ENCODE measurements at places on chromosomes 13 and 19. TPM values are rescaled to one million over a fixed set of nuclear protein-coding genes. Genes with fewer than 3 reads are reported as not detected.

GRCh38 chr13:114027046-114027715 is 53.3 kb upstream of the C13orf46 start:
- H3K27ac ChIP-seq: no peak overlapping the region
- H3K4me1 ChIP-seq: peaks cover 10% of the 10 kb centered on the region
- H3K27me3 ChIP-seq: no peaks in the 10 kb centered on the region
- H3K4me3 ChIP-seq: no peak overlapping the region
- DNase-seq: no peak
- no peaks in the 10 kb centered on the region for H3K36me3 ChIP-seq

DNA sequence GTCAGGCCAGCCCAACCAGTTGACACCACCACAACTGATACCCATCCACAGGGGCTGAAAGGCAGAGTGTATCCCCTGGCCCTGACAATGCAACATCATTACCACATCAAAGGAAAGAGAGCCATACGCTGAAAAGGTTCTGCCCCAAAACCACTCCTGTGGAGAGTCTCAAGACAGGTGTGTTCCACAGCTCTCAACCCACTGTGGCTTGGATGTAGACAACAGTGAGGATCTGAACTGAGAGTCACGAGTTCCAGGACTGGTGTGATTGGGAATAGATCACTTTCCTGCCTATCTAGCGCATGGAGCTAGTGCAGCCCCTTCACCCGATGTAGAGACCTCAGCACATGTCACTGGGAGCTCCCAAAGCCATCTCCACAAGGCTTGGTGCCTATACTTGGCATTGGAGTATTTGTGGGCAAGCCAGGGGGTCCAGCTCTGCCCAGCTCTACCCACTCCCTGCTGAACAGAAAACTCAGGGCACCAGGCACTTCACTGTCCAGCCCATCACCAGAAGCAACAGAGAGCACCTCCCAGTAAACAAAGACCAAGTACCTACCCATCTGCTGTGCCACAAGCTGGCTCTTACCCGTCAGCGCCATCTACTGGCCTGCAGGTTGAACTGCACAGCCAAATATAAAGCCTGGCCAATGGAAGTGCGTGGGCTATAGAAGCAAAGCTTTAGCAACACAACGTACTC is 579.5 kb downstream of the UQCRFS1 start:
- H3K27ac ChIP-seq: no peak overlapping the region
- DNase-seq: peak; percentile 58
- no peak overlapping the region for H3K4me3 ChIP-seq
- peaks cover 6% of the 10 kb centered on the region for H3K27me3 ChIP-seq
- no peaks in the 10 kb centered on the region for H3K4me1 ChIP-seq

- H3K27me3 ChIP-seq: no peaks in the 10 kb centered on the region
- no peak for DNase-seq
- no peak overlapping the region for H3K4me3 ChIP-seq
- H3K4me1 ChIP-seq: peaks cover 37% of the 10 kb centered on the region
- peak overlapping the region; percentile 93 for H3K27ac ChIP-seq
Observed at GRCh38 chr13:21011378-21011777, 50.0 kb downstream of the LATS2 start.

GRCh38 chr19:7112675-7113074 is 43.2 kb downstream of the ZNF557 start:
- H3K4me1 ChIP-seq: no peaks in the 10 kb centered on the region
- H3K36me3 ChIP-seq: peaks cover 34% of the 10 kb centered on the region
- H3K27me3 ChIP-seq: no peaks in the 10 kb centered on the region
- no peak overlapping the region for H3K4me3 ChIP-seq

GRCh38 chr19:46859637-46860124 is 1.1 kb upstream of the ARHGAP35 start:
- H3K27ac ChIP-seq: peak overlapping the region; percentile 91
- no peak for DNase-seq
- H3K36me3 ChIP-seq: no peaks in the 10 kb centered on the region
- H3K4me1 ChIP-seq: peaks cover 9% of the 10 kb centered on the region

- peaks cover 7% of the 10 kb centered on the region for H3K36me3 ChIP-seq
- peaks cover 10% of the 10 kb centered on the region for H3K4me1 ChIP-seq
- H3K27me3 ChIP-seq: no peaks in the 10 kb centered on the region
- no peak overlapping the region for H3K4me3 ChIP-seq
- peak overlapping the region; percentile 53 for H3K27ac ChIP-seq
Observed at GRCh38 chr19:14002571-14003250, 3.4 kb downstream of the RFX1 start.

DNA sequence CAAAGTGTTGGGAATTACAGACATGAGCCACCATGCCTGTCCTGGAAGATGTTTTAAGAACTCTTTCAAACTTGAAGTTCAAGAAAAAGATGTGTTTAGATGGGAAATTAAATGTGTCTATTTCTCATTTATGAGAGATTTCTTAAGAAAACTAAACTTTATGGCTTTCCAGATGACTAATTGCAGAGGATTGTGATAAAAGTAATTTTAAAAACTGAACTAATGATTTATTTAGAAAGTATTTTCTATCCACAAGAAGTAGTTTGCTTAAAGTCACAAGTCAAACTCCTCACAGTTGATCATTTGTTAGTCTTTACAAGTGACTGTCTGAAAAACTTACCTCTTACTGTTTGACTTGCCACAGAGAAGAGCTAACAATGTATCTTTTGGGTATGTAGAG is 89.6 kb upstream of the SPRY2 start:
- no peak for DNase-seq
- H3K36me3 ChIP-seq: no peaks in the 10 kb centered on the region
- peaks cover 6% of the 10 kb centered on the region for H3K4me1 ChIP-seq

DNA sequence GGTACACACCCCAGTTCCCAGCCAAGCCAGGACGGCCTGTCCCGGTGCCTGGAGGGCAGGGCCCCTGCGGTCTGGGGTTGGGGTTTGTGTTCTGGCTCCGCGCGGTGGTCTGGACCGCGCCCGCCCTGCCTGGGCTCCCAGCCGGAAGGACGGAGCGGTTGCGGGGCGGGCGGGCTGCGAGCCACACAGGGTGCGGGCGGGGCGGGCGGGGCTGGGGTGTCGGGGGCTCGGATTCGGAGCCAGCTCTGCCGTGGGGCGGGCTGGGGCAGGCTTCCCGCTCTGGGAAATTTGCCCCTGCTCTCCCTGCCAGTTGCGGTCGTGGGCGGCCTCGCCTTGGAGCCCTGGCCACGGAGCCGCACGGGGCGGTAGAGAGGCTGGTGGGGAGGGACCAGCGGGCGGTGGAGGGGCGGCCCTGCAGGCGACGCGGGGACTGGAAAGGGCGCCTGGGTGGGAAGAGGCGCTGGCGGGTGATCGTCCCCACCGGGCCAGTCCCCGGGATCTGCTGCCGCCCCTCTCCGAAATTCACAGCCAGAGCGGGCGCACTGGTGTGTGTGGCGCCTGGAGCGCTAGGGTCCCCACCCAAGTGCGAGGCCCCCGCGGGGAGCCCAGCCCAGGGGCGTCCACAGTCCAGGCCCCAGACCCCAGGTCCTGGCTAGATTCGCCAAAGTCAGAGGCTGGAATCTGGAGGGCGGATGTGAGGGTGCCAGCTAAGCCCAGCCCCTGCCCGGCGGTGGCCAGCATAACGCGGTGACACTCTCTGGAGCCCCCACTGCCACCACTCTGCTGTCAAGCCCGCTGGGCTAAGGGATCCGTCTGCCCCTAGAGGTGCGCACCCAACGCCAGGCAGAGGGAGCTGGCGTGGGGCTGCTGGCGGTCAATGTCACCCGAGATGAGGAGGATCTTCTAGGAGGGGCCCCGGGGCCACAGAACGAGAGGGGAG is 11.0 kb upstream of the ZNF492 start:
- H3K4me1 ChIP-seq: no peaks in the 10 kb centered on the region
- DNase-seq: no peak
- H3K27me3 ChIP-seq: no peaks in the 10 kb centered on the region
- H3K27ac ChIP-seq: no peak overlapping the region
- no peak overlapping the region for H3K4me3 ChIP-seq

- H3K36me3 ChIP-seq: no peaks in the 10 kb centered on the region
- no peaks in the 10 kb centered on the region for H3K27me3 ChIP-seq
- H3K27ac ChIP-seq: no peak overlapping the region
- no peak for DNase-seq
Observed at GRCh38 chr13:42110410-42111155, 62.1 kb downstream of the DGKH start.

- no peaks in the 10 kb centered on the region for H3K36me3 ChIP-seq
- no peak overlapping the region for H3K27ac ChIP-seq
- DNase-seq: no peak
- H3K27me3 ChIP-seq: no peaks in the 10 kb centered on the region
- no peak overlapping the region for H3K4me3 ChIP-seq
Observed at GRCh38 chr19:41501854-41502253, 58.9 kb downstream of the ERICH4 start.

- peaks cover 37% of the 10 kb centered on the region for H3K4me1 ChIP-seq
- DNase-seq: no peak
- no peaks in the 10 kb centered on the region for H3K36me3 ChIP-seq
- H3K27me3 ChIP-seq: no peaks in the 10 kb centered on the region
- H3K4me3 ChIP-seq: no peak overlapping the region
Observed at GRCh38 chr13:46682707-46683106, 114.3 kb downstream of the ESD start.

DNA sequence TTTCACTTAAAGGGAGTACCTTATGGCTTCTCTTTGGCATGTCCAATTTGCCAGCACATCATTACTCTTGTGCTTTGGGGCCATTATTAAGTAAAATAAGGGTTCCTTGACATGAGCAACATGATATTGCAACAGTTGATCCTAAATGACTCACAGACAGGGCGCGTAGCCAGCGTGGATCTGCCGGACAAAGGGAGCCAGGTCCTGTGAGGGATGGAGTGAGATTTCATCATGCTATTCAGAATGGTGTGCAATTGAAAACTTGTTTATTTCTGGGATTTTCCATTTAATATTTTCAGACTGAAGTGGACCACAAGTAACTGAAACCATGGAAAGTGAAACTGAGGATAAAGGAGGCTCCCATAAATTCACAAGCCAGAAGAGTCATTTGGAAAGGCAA is 48.6 kb upstream of the WASF3 start:
- H3K27me3 ChIP-seq: no peaks in the 10 kb centered on the region
- no peaks in the 10 kb centered on the region for H3K4me1 ChIP-seq
- H3K4me3 ChIP-seq: no peak overlapping the region
- peaks cover 2% of the 10 kb centered on the region for H3K36me3 ChIP-seq
- no peak overlapping the region for H3K27ac ChIP-seq

GRCh38 chr19:35389192-35389861 is 18.5 kb downstream of the GPR42 start:
- peaks cover 3% of the 10 kb centered on the region for H3K27me3 ChIP-seq
- DNase-seq: no peak
- H3K4me1 ChIP-seq: peaks cover 3% of the 10 kb centered on the region

- H3K36me3 ChIP-seq: no peaks in the 10 kb centered on the region
- no peak for DNase-seq
- peaks cover 11% of the 10 kb centered on the region for H3K4me1 ChIP-seq
- H3K27ac ChIP-seq: no peak overlapping the region
Observed at GRCh38 chr13:43260999-43261398, 237.6 kb downstream of the DNAJC15 start.

DNA sequence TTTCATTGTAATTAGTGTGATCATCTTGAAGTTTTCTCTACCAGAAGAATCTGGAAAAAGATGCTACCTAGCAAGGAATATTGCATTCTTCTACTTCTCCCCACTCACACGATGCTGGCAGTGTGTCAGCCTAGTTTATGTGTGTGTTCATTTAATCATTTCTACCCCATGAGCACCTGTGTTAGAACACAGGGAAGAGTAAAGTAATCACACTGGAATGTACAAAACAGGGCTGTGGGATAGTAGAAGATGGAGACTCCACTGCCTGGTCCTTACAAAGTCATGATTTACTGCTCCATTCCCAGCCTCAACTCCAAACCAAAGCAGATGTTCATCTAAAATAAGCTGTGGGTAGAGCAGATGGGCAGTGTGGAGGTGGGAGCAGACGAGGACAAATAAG is 47.7 kb upstream of the RGCC start:
- H3K36me3 ChIP-seq: no peaks in the 10 kb centered on the region
- H3K27me3 ChIP-seq: no peaks in the 10 kb centered on the region
- H3K4me1 ChIP-seq: no peaks in the 10 kb centered on the region
- no peak overlapping the region for H3K27ac ChIP-seq
- no peak for DNase-seq

DNA sequence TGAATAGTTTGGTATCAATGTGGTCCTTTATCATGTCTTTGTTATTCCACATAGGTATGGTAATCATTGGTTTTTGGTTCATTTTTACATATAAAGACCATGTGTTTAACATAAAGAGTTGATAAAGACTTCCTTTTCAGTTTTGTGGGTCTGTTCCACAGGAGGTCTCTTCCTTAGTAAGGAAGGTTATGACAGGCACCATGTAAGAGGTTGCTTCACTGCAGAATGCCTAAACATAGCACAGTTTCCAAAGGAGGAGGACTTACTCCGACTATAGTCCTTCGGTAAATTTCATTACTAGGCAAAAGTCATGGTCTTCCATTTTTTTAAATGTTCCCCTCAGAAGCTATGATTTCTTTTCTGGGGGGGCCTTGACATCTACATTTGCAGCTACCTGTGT is 27.1 kb upstream of the PCDH17 start:
- H3K4me3 ChIP-seq: no peak overlapping the region
- H3K36me3 ChIP-seq: no peaks in the 10 kb centered on the region
- no peaks in the 10 kb centered on the region for H3K4me1 ChIP-seq

DNA sequence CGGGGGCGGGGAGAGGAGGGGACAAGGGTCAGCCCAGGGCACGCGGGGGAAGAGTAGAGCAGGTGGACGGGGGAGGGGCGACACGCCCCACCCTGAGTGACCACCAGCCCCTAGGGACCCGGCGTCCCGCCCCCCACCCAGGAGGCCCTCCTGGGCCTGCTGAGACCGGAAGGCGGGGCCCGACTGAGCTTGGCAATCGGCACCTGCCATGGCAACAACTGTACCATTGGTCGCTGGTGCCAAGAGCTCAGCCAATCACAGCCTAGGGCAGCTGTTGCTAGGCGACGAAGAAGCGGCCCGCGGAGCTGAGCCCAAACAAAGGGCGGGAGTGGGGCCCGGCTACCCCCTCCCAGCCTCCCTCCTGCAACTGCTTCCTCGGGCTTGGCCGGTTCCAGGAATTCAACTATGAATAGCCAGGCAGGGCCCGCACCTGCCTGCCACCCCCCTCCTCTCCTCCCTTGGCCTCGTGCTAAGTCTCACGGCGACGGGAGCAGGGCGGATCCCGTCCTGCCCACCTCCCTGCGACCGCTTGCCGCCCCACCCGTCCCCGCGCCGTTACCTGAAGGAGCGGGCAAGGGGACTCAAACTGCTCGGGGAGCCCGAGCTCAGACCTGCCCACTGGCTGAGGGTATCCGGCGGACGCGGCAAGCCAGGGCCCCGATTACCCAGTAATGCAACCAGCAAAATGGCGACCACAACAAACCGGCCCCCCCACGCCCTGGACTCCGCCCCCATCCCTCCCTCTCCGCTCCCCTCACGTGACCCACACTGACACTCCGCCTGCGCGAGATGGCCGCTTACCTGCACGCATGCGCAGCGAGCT is at the start of gene DYRK1B:
DYRK1B (minus strand) TSS at position 699 of the 823 bp plus-strand sequence. CDS start 2,295 bp downstream, outside the sequence.
- H3K27ac ChIP-seq: peak within 1 kb of the TSS; percentile 93
- peak; percentile 98 for DNase-seq
- peak within 1 kb of the TSS; percentile 77 for H3K4me3 ChIP-seq
- H3K27me3 ChIP-seq: no peaks in the 10 kb centered on the region
- peaks cover 19% of the 10 kb centered on the region for H3K4me1 ChIP-seq

Gene CEBPG
- total RNA-seq: 19.5 TPM

Gene IFNL1
- not detected for total RNA-seq

Gene KRTDAP
- total RNA-seq: 3.3 TPM

Gene TSHZ3
- 87.1 TPM for total RNA-seq

Gene SBSN
- total RNA-seq: 0.47 TPM

Gene ZNF528
- 10.8 TPM for total RNA-seq

Gene CDX2
- total RNA-seq: not detected

Gene PSPN
- total RNA-seq: 3.6 TPM

Gene DHPS
- 97.0 TPM for total RNA-seq

Gene BEST2
- total RNA-seq: not detected

Gene SCAF1
- total RNA-seq: 88.9 TPM

Gene SELENOV
- 0.78 TPM for total RNA-seq

Gene LILRA1
- not detected for total RNA-seq
